ENCODE measurements at places on chromosomes 6 and 20.

- DNase-seq = no peak
These were observed 229.9 kb upstream of the STXBP5 start for GRCh38 chr6:146974351-146974750.

DNA sequence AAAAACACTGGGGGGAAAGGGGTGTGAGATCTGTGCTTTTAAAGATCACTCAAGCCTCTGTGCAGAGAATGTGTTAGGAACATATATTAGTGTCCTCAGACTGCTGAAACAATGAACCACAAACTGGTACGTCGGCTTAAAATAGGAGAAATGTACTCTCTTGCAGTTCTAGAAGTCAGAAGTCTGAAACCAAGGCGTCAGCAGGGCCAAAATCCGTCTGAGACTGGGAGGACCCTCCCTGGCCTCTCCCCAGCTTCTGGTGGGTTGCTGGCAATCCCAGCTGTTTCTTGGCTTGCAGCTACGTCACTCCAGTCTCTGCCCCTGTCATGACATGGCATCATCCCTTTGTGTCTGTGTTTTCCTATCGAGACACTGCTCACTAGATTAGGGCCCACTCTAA lies 3.9 kb downstream of the CDH26 start:
- DNase-seq = no peak

DNA sequence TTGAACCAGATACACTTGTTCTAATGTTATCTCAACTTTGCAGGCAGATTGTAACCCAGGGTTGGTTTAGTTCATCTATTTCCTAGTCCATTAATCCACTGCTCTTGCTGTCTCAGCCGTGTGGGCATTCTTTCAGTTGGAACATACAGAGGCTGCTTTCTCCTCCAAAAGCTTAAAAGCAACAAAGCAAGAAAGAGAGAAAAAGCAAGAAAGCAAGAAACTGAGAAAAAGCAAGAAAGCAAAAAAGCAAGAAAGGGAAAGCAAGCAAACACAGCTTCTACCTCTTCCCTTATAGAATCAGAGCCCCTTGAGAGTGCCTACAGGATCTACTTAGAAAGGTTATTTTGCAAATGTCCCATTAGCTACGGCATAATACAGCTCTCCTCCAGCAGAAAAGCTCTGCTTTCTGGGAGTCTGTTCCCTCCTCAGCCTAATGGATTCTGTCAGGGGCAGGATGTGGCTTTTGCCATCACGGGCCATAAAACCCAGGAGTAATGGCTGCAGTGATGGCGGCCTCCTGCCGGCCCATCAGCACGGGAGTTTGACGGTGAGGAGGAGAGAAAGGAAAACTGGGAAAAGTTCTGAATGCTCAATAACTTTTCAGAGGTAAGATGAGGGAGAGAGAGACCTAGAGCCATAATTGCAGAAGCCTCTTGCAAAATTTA lies 156.8 kb upstream of the JARID2 start:
- no peak for DNase-seq

- no peak for DNase-seq
These were observed 160.7 kb downstream of the DST start for GRCh38 chr6:56481957-56482356.

DNA sequence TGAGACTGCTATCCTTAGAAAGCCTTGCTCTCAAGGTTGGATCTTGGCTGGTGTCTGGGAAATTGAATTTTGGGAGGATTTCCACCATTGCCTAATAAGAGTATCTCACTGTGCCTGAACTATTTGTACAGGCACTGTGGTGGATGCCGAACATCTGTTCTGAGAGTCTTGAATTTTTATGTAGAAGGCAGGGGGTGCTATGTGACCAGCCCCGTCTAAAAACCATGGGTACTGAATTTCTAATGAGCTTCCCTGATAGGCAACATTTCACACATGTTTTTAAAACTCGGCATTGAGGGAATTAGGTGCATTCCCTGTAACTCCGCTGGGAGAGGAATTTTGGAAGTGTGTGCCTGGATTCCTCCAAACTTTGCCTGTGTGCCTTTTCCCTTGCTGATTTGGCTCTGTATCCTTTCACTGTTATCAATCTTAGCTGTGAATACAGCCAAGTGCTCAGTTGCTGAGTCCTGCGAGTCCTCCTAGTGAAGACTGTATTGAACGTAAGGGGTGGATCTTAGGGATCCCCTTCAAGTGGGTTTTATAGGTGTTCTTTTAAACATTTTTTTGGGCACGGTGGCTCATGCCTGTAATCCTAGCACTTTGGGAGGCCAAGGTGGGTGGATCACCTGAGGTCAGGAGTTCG lies 27.6 kb upstream of the SCAF8 start:
- no peak for DNase-seq

DNA sequence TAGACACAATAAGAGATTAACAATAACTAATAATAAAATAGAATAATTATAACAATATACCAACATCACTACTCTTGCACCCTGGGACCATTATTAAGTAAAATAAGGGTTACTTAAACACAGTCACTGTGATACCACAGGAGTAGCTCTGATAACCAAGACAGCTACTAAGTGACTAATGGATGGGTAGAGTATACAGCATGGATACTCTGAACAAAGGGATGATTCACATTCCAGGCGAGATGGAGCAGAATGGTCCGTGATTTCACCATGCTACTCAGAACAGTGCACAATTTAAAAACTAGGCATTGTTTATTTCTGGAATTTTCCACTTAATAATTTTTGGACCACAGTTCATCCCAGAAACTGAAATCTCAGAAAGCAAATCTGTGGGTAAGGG lies 80.0 kb upstream of the FUT9 start:
- DNase-seq = no peak

DNA sequence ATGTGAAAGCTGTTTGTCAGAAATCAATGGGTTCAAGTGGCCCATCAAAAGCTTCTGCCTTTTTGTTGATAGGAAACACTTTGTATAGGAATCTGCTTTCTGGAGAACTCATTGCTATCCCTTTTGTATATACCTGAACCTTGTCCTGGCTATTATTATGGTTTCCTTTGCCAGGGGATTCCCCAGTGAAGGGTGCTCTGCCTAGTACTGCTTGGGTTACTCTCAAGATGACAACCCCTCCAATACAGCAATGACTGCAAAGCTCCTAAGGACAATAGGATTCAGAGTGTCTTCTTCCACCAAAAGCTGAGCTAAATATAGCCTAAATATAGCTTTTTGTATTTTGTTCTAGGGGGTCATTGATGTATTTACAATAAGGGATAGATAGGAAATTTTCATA lies 54.0 kb upstream of the PTPRK start:
- no peak for DNase-seq

DNA sequence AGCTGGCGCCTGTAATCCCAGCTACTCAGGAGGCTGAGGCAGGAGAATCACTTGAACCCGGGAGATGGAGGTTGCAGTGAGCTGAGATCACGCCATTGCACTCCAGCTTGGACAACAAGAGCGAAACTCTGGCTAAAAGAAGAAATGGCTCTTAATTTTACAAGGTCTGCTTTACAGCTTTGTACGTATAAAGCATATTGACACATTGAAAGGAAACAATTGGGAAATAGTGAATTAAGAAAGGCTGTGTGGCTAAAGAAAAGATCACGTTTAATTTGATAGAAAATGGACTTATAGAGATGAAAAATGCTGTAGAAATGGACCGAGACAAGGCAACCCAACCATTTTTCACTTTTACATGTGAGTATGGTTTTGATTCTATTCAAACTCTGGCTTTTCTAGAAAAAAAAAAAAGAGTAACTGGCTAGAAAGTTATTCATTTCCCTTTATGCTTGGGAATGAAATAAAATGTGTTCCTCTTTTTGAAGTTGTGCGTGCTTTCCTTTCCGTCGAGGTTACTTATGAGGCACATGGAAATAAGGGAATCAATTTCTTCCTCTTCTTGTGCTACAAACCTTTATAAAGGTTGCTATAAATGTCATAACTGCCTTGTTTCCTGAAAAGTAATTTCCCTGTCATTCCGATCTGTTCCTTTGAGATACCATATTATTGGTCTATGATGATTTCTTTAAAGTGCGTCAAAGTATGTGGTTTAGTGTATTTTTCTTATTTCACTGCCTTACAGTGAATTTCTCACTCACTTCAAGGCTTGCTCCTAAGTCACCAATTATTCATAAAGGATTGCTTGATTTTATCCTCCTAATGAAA lies 29.4 kb downstream of the PFDN4 start:
- DNase-seq = no peak

DNA sequence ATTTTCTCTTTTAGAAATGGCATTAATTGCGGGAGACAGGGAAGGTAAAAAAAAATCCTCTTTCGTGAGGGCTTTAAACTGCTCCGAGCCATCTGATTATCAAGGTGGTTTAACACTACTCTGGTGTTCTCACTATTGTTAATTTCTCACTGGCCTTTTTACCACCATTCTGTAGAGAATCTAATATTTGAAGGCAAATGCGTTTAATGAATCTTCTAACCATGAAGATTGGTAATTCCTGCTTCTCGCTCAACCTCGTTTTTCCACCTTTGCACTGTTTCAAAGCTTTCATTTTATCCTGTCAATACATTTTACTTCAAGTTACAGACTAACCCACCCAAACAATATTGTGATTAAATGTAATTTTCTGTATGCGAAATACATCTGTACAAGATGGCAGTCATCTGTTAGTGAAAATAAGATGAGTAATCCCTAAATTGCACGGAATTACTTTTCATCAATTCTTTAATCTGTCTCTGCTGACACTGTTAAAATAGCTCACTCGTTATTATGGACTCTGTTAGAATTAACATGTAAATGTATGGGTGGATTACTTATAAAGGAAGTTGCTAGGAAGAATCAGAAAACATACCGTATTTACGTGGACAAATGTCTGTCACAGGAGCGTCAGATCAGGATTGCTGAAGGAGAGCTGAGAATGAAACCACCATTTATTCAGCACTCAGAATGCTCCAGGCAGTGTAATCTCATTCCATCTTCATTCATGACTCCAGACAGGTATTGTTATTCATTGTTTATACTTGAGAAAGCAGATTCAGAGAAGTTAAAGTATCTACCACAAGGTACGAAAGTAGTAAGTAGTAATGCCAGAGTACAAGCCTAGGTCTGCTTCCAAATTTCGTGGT lies 1.1 kb upstream of the LCA5 start:
- no peak for DNase-seq
